CD4-positive, alpha-beta T cell treated with Interleukin-21 for 1 hour (primary cell): ENCODE measurements at places on chromosomes 4 and X.
A peak's percentile ranks its signal among the peaks of the same experiment; 100 is the strongest.

DNA sequence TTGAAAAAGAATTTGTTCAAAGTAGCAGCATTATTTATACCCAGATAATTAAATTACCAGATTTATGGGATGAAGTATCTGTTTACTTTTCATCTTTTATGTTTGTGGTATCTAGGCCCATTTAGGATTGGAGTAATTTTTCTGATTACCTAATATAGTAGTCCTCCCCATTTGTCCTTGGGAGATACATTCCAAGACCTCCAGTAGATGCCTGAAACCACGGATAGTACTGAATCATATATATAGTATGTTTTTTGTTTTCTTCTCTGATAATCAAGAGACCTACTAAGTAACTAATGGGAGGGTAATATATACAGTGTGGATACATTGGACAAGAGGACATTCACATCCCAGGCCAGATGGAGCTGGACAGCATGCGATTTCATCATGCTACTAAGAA lies 30.7 kb upstream of the PTPN13 start:
- no peak for DNase-seq

- DNase-seq: no peak
These were observed 37.9 kb upstream of the FGFBP2 start for GRCh38 chr4:16000708-16001483.

GRCh38 chr4:146029939-146030710 lies 91.5 kb upstream of the ZNF827 start:
- DNase-seq: no peak

- DNase-seq: peak; percentile 45
These were observed 209.3 kb downstream of the UGT8 start for GRCh38 chr4:114807759-114808404.

GRCh38 chr4:151408380-151408629 lies 671 bp upstream of the FHIP1A start:
- peak; percentile 1 for DNase-seq

DNA sequence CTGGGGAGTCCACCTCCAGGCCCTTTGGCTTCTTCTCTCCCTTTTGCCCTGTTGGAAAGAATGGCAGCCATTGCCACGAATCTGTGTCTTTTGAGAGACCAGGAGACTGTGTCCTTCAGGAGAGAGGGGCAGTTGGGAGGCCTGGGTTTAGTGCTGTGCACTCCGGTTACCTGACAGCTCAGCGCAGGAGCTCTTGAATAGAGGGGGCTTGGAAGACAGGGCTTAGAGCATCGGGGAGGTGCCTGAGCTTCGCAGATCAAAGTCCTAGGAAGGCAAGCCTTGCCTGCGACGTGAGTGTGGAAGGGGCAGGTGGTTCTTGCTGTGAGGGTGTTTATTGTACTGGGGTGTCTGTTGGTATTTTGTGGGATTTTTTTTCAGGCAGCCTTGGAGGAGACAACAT lies 41.9 kb upstream of the TADA2B start:
- DNase-seq: no peak

GRCh38 chrX:25527156-25527555 lies 511.4 kb upstream of the ARX start:
- no peak for DNase-seq

DNA sequence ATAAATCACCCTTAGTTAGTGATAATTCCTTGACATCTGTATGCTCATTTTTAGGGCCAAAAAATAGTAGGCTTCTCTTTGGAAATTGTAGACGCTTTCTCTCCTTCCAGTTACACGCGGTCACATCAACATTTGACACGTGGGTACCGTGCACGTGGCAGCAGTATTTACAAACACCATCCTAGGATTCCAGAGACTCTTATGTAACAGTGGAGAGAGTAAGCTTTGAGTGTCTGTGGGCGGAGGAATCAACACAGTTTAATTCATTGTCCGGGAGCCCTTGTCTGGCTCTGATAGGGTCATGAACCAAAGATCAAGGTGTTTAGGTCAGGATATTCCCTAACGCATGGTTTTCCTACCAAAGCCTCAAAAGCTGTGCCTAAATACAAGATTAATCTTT lies 12.2 kb downstream of the TET2 start:
- no peak for DNase-seq

GRCh38 chrX:23656091-23656490 lies 11.2 kb upstream of the PRDX4 start:
- no peak for DNase-seq

DNA sequence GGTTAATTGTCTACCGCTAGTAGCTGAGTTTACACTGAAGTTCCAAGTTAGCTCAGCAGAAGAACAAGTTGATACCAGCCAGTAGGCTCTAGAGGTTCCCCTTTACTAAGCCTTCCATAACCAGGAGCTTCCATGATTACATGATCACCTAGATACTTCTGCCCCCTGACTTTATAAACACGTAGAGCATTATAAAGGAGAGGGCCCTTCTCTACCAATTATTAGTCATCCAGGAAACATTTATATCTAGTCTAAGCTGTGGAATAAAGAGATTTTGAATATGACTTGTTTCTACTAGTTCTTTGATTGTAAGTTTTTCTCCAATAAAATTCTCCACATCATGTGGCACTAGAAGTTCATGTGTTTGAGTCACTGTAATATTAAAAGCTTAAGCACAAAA lies 818.1 kb upstream of the PCDH10 start:
- DNase-seq: no peak

GRCh38 chrX:118536687-118537461 lies 41.3 kb downstream of the DOCK11 start:
- DNase-seq: peak; percentile 67

GRCh38 chrX:154308108-154308946 lies 12.7 kb downstream of the TKTL1 start:
- DNase-seq: peak; percentile 82

DNA sequence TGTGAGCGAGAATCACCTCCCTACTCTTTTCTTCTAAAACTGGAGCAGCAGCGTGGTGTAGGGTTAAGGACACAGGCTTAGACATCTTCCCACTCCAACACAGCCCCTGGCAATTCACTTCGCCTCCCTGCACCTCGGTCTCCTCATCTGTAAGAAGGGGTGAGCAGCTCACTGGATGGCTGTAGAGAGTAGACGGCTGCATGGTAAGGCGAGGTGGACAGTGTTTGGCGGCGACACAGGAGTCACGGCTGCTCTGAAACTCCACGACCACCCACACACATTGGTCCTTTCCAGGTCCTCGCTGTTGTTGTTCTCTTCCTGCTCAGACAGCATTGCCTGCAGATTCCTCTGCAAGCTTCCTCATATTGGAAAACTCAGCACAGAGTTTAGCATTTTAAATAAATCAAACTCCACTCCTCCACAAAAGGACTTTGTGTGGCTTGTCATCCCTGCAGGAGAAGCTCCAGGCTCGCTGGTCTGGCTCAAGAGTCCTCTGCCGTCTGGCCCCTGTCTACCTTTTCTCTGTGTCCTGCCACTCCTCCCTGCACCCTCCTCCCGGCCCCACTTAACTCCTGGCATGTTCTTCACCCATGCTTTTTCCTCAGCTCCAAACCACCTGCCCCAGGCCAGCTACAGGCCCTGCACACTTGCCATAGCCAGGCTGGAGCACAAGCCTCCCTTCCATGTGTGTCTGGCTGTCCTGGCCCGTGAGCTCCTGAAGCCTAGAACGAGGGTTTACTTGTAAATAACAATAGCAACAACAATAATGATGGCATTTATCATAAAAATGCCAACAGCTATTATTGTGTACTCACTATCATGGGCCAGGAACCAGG lies 41.3 kb upstream of the CRMP1 start:
- no peak for DNase-seq

DNA sequence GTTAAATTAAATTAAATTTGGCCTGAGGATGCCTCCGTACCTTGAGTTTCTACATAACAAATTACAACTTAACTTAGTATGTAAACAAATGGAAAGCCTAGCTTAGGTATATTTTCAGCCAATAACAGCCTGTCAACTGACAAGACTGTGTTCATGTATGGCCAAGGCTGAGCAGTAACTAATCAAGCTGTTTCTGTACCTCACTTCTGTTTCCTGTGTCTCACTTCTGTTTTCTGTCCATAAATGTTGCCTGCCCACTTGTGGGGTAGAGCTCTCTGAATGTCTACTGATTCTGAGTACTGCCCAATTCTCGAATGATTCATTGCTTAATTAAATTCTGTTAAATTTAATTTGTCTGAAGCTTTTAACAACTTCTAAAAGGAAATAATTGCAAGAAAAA lies 445.2 kb downstream of the PCDH11X start:
- DNase-seq: no peak

DNA sequence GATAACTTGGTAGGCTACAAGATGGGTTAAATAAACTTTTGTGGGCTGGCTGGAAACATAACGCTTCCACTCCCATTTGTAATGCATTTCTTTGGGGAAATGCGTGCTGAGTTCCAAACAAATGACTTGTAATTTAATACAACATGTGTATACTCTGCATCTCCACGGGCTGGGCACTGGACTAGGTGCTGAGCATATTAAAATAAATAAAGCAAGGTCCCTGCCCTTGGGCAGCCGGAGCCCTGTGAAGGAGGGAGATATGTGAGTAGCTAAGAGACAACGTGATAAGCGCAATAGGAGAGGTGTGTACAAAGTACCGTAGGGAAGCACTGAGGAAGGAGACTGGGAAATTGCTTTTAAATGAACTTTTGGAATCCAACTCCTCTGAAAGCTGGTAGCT lies 147.2 kb upstream of the RBPJ start:
- no peak for DNase-seq

GRCh38 chrX:50747471-50747900 lies 66.5 kb downstream of the SHROOM4 start:
- no peak for DNase-seq

DNA sequence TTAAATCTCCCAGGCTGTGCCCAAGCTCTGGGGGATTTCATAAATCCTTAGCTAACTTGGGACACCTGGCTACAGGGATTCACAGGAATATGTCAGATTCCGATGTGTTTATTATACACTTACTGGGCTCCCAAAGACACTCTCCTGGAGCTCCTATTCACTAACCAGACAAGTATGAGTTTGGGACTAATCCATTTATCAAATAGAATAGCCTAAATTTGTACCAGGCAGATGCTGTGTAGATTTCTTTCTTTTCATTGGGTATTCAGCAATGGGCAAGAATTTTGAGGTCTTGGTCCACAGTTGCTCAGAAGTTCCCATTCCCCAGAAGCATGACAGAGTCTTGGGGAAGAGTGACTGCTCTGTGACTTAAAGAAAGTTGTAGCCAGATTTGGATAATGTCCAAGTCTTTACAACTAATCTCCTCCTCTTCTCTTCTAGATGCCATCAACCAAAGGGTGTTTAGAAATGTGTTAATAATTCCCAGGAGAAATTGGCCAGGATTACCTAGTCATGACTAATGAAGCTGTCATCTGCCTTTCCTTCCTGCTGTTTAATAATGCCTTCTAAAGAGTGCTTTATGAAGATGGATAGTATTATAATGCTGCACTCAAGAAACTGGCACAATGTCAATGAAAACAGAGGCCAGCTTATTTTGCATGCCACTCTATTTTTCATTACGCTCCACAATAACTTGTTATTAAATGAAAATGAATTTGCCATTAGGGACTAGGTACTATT lies 120.9 kb downstream of the CHIC2 start:
- DNase-seq: no peak

DNA sequence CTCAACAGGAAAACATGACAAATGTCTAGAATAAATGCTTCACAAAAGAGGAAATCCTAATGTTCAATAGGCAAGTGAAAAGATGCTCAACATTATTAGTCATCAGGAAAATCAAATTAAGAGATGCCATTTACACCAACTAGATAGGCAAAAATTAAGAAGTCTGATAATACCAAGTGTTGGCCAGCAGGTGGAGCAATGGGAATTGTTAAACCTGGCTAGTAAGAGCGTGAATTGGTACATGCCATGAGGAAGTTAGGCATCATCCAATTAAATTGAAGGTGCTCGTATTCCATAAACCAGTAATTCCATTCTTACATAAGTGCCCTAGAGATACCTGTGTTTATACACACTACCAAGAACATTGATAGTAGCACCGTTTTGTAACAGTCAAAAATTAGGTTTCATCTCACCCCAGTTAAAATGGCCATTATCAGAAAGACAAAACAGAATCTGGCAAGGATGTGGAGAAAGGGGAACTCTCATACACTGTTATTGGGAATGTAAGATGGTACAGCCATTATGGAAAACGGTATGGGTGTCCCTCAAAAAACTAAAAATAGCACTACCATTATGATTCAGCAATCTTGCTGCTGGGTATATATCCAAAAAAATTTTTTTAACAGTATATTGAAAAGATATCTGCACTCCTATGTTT lies 14.0 kb upstream of the ZCCHC18 start:
- DNase-seq: peak; percentile 73

DNA sequence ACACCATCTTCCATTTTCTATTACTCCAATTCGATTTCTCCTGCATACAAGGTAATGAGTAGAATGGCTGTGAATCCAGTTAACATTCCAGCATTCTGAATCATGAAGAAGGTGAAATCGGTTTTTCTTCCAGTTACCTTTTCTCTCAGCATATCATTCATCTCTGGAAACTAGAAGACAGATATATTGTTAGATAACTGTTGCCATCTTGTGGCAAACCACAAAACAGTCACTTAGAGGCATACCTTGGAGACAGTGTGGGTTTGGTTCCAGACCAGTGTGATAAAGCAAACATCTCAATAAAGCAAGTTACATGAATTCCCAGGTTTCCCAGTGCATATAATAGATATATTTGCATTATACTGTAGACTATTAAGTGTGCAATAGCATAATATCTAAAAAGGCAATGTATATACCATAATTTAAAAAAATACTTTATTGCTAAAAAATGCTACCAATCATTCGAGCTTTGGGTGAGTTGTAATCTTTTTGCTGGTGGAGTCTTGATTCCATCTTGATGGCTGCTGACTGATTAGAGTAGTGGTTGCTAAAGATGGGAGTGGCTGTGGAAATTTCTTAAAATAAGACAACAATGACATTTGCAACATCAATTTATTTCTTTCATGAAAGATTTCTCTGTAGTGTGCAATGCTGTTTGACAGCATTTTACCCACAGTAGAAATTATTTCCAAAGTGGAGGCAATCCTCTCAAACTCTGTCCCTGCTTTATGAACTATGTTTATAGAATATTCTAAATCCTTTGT lies 82.1 kb downstream of the SLC39A8 start:
- peak; percentile 31 for DNase-seq

DNA sequence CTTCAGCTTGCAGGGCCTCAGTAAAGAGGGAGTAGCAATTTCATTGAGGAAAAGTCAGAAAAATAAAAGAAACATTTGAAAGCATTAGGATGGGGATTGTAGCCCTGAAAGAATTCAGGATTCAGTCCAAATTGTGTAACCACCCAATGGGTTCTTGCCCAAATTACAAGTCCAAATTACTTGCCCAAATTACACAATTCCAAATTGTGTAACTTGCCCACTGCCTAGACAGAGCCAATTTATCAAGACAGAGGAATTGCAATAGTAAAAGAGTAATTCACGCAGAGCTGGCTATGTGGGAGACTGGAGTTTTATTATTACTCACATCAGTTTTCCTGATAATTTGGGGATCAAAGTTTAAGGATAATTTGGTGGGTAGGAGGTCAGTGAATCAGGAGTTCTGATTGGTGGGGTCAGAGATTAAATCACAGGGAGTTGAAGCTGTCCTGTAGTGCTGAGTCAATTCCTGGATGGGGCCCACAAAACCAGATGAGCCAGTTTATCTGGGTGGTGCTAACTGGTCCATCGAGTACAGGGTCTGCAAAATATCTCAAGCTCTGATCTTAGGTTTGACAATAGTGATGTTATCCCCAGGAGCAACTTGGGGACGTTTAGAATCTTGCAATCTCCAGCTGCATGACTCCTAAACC lies 18.1 kb upstream of the PAGE5 start:
- no peak for DNase-seq
